ENCODE measurements at places on chromosomes 12 and 14. TPM values are rescaled to one million over a fixed set of nuclear protein-coding genes. Genes with fewer than 3 reads are reported as not detected.
A peak's percentile ranks its signal among the peaks of the same experiment; 100 is the strongest.

DNA sequence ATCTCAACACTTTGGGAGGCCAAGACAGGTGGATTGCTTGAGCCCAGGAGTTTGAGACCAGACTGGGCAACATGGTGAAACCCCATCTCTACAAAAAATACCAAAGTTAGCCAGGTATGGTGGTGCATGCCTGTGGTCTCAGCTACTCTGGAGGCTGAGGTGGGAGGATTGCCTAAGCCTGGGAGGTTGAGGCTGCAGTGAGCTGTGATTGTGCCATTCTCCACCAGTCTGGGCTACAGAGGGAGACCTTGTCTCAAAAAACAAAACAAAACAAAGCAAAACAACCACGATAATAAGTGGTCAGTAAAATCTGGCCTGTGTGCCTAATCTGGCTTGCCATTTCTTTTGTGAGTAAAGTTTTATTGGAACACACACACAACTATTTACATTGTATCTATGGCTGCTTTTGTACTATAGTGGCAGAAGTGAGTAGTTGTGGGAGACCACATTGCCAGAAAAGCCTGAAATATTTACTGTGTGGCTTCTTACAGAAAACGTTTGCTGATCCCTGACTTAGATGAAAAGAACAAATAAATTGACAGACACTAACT, 19.4 kb upstream of the KLRG1 start:
- no peak for DNase-seq

GRCh38 chr14:61598980-61599379, 96.3 kb upstream of the HIF1A start:
- no peak for DNase-seq

GRCh38 chr14:92462568-92462967, 51.0 kb upstream of the RIN3 start:
- DNase-seq = no peak

DNA sequence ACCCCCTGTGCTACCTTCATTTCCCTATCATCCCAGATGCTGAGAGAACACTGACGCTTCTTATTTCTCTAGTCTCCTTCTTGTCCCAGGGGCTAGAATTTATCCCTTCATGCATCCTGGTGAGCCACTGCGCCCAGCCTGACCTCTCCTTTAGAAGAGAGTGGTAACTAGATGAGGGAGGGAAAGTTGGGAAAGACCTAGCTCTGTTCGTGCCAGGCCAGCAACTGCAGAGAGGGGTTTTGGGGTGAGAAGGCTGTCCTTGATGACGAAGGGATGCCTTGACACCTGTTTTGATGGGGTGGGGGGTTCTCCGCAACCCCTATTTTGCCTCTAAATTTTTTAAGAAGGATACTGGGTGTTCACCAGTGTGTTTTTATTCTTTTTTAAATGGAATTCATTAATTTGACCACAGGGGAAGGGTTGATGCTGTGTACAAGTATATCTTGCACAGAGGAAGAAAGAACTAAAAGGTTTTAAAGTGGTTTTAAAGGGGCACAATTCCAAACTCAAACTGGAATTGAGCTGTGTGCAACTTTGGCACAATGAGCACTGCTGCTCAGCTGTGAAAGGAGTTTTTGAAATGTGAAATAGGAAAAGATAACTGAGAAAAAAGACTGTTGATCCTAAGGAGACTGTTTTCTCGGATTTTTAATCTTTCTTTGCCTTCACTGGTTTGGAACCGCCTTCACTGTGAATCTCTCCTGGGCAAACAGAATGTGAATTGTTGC, 7.0 kb upstream of the MMP19 start:
- DNase-seq = no peak

DNA sequence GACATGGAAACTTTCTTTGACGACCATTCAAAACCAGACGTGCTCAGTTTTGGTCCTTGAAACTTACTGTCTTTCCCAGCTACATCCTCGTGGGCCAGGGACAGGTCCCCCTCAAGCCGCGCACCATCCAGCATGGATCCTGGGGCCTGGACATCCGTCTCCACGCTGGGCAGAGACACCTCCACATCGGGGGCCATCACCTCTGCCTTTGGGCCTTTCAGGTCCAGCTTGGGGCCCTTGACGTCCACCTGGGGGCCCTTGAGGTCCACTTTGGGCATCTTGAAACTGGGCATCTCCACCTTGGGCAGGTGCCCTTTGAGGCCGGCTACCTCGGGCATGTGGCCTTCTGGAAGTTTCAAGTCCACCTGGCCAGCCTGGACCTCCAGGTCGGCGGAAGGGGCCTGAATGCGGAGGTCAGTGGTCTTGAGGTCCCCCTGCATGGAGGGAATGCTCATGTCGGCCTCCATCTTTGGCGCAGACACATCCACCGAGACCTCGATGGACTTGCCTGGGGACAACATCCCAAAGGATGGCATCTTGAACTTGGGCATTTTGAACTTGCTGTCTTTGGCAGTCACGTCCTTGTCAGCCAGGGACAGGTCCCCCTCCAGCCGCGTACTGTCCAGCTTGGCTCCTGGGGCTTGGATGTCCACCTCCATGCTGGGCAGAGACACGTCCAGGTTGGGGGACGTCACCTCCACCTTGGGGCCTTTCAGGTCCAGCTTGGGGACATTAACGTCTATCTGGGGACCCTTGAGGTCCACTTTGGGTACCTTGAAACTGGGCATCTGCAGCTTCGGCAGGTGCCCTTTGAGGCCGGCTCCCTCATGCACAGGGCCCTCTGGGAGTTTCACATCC, 17.1 kb downstream of the PLD4 start:
- no peak for DNase-seq

GRCh38 chr12:3229577-3229976, 152.4 kb downstream of the TSPAN9 start:
- DNase-seq = no peak

GRCh38 chr14:93049315-93049714, 66.4 kb downstream of the ITPK1 start:
- no peak for DNase-seq

GRCh38 chr12:57793920-57794319, 11.3 kb downstream of the TSFM start:
- DNase-seq = no peak

DNA sequence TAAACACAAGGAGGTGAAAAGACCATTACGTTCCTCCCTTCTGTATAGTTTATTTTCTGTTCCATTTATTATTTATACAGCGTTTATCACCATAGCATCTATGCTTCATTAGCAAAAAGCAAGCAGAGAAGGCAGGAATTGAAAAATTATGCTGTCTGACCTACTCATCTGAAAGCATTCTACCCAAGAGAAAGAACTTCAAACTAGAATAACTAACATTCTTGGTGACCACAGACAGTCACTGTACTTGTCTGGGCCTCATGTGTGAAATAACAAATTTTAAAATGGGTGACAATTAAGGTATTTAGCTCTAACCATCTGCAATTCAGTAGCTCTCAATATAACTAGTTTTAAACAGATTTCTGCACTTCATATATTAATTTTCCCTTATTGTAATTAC, 29.3 kb upstream of the PDE3A start:
- no peak for DNase-seq

GRCh38 chr12:51837286-51837685, 11.2 kb downstream of the FIGNL2 start:
- no peak for DNase-seq

DNA sequence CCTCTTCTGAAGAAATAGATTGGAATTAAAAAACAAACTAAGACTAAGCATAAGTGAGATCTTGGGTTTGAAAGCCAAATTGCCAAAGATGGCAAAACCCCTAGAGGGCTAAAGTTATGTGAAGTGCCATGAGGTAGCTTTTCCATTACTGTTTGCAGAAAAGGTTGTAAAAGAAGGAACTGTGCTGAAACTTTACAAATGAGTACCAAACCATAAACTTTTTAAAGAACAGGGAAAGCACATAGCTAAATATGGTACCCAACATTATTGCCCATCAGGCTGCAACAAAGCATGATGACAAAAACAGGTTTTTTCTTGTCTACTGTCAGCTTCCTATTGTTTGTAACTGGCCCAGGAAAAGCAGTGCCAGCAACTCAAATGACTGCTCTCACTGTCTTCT, 224.2 kb downstream of the RAD51B start:
- no peak for DNase-seq

DNA sequence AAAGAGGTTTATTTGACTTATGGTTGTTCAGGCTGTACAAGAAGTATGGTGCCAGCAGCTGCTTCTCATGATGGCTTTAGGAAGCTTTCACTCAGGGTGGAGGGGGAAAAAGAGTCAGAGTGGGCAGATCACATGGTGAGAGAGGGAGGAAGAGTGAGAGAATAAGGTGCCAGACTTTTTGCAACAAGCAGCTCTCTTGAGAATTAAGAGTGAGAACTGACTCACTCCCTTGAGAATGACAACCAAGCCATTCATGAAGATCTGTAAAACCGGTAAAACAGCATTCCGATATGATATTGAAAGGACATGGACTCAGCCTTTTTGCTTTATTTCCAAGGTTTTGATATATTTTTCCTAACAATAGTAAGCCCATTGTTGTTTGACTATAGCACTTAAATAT, 501.2 kb downstream of the GALC start:
- DNase-seq = no peak

DNA sequence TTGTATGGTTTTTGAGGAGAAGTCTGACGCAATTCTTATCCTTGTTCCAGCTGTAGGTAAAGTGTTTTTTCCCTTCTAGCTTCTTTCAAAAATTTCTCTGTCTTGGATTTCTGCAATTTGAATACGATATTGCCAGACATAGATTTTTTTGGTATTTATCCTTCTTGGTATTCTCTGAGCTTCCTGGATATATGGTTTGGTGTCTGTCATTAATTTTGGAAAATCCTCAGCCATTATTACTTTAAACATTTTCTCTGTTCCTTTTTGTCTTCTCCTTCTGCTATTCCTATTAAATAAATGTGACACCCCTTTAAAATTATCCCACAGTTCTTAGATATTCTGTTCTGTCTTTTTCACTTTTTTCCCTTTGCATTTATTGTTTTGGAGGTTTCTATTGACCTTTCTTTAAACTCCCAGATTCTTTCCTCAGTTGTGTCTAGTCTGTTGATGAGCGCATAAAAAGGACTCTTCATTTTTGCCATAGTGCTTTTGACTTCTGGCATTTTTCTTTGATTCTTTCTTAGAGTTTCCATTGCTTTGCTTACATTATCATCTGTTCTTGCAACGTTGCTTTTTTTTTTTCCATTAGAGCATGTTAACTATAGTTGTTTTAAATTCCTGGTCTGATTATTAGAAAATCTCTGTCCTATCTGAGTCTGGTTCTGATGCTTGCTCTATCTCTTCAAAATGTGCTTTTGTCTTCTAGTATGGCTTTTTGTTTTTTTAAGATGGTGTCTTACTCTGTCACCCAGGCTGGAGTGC, 129.1 kb downstream of the MSRB3 start:
- DNase-seq = no peak

DNA sequence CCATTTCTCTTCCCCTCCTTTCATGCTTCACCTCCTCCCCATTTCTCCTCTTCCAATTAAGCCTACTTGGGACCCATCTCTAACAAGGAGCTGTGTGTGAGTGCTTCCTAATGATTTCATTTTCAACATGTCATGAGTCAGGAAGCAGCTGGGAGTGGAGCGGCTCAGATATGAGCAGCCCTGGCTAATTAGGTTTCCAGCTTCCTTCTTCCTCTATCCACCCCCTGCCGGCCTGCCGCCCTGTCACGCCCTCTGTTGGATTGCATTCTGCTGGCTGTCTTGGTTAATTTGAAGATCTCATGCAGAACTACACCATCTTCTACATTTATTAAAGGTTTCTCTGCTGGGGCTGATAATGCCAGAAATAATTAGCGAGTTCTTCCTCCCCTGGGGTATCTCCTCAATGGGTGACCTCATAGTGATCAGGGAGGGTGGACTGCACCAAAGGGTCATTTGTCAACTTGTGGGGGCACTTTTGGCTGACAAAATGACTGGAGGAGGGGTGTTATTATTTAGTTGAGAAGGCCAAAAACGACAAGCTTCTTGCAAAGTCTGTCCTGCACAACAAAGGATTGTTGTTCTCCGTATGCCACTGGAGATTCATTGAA, 300.9 kb upstream of the SRRM4 start:
- DNase-seq = peak; percentile 14

- no peak for DNase-seq
Observed at GRCh38 chr12:131015581-131016337, 62.1 kb downstream of the ADGRD1 start.

DNA sequence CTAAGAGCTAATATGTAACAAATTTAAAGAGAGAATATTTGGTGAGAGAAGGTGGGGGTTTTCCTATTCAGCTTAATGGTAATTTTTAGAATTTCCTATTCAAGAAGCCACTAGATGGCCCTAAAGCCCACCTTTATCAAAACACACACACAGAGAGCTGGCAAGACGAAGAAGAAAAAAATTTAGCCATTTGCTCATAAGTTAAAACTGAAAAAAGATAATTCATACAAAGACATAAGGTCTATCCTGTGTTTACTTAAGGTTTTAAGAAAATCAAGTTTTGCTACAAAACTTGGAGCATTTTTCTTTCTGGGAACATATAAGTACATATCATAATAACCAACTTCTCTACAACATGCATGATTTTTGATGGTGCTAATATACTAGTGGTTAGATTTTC, 46.8 kb upstream of the PCED1B start:
- DNase-seq = peak; percentile 28

- DNase-seq = peak; percentile 47
Observed at GRCh38 chr12:51593539-51593938, 2.5 kb downstream of the SCN8A start.

GRCh38 chr12:25347716-25348592, 97.2 kb upstream of the KRAS start:
- DNase-seq = no peak

- DNase-seq = no peak
Observed at GRCh38 chr12:65953631-65954030, 129.3 kb downstream of the HMGA2 start.

PCBP2 gene
- 226 TPM for total RNA-seq

PIWIL1 gene
- not detected for total RNA-seq

TAS2R31 gene
- total RNA-seq = 7.0 TPM

LTBR gene
- total RNA-seq = 111 TPM

BAZ1A gene
- total RNA-seq = 18.2 TPM

SMIM41 gene
- total RNA-seq = 0.26 TPM

ATL1 gene
- 5.4 TPM for total RNA-seq

Measured in body of pancreas (tissue), 4 donors.